CD4-positive, alpha-beta T cell treated with Interleukin-4 for 1 hour (primary cell): ENCODE measurements at places on chromosomes 7 and 10.

DNA sequence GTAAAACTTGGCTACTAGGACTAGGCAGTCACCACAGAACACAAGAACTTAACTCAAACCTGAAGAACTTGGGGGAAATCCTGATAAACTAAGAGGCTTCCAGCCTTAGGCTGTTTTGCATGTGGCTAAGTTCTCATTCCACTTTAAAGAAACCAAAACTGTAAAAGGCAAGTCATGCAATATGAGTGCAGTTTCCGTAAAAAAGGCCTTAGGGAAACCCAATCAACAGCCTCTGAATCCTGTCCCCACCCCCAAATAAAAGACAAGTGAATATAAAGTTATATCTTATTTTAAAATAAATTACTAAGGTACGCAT lies 95.1 kb downstream of the USP6NL start:
- DNase-seq: no peak

- DNase-seq: no peak
These were observed 52.6 kb downstream of the MACC1 start for GRCh38 chr7:20164425-20165145.

DNA sequence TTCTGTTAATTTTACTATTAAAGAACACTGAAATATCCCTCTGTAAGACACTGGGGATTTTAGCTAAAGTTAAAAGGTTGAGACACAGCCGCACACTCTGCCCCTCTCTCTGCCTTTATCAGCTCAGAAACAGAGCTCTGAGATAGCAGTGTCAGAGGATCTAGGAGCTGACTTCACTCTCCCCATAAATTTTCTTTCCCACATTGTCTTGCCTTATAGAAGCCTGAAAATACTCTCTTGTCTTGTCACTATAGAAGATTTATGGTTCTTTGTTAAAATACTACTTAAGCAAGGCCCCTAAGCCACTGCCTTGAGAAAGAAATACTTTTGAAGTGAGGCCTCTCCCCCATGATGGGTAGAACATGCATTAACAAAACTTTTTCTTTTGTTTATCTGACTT lies 105.7 kb upstream of the C10orf90 start:
- no peak for DNase-seq

DNA sequence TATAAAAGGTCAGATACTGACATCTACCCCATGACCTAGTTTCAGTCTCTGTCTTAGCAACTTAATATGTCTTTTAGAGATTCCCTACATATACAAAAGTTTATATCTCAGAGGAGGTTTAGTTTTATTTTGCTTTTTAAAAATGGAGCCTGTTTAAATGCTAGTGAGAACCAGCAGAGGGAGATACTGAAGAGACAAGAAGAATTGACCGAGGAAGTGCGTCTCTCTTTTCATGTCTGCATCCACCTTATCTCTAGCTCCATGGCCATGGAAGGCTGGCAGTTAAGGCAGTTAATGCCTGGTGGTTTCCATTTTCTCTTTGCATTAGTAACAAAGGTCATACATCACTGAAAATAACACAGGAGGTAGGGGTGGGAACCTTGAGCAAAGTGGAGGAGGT lies 10.7 kb downstream of the SUV39H2 start:
- DNase-seq: peak; percentile 23

GRCh38 chr10:132448248-132448731 lies 51.3 kb downstream of the PWWP2B start:
- peak; percentile 77 for DNase-seq
